ENCODE measurements at places on chromosomes 6 and 20.

GRCh38 chr20:17227219-17227575 is 357 bp downstream of the PCSK2 start:
- no peak for DNase-seq

DNA sequence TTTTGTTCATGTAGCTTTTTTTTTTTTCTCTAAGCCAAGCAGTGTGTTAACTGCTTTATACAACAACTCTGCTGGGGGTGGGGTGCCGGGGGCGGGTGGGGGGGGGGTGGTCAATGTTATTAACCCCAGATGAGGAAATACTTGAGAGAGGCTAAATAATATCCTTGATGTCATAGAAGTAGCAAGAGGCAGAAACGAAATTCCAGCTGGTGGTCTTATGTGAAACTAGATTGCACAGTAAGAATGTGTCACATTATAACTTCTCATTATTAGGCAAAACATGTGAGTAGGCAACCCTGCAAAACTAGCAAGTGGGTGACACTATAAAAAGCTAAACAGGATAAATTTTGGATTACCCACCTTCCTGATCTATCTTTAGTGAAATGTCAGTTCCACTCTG is 12.8 kb downstream of the MYLK4 start:
- no peak for DNase-seq

GRCh38 chr6:169803816-169804340 is 52.5 kb downstream of the ERMARD start:
- DNase-seq = no peak

DNA sequence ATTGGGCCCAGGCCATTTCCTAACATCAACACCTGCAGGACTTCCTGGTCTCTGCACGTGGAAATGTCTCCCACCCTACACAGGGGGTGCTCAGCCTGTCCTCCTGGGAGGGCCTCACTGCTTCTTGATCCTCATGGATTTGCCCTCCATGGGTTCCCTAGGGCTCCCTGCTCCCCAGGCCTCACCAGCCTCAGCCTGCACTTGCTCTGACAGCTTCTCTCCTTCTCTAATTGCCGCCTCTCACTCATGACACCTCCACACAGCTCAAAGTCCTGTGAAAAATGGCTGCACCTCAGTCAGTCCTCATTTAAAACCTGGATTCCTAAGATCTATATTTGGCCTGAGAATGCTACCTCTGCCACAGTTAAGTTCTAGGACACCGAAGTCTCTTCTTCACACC is 130.6 kb downstream of the PXDC1 start:
- no peak for DNase-seq

- no peak for DNase-seq
These were observed 8.7 kb downstream of the GCM1 start for GRCh38 chr6:53139841-53140413.

Data from CD4-positive, alpha-beta T cell treated with Interleukin-21 for 1 hour (primary cell).